ENCODE measurements at places on chromosomes 4 and X. TPM values are rescaled to one million over a fixed set of nuclear protein-coding genes. Genes with fewer than 3 reads are reported as not detected.

Gene HTN3
- not detected for total RNA-seq

GRCh38 chr4:148442832-148443511 lies 758 bp upstream of the NR3C2 start:
- DNase-seq = no peak

DNA sequence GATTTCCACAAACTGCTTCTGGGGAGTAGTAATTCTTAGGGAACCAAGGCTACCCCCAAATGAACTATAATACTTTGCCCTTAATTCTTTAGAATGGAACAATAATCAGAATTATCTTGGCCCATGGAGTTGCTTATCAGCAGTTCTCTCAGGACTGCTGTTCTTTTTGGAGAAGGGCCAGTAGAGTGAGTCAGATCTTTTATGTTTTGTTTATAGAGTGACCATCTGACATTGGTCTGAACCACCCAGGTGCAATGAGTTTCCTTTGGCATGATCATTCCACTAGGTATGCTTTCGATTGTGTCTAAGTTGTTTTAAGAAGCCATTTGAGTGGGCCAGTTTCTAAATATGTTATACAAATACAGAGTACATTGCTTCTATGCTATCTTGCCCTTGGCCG lies 31.8 kb downstream of the PRRG1 start:
- DNase-seq = no peak

DNA sequence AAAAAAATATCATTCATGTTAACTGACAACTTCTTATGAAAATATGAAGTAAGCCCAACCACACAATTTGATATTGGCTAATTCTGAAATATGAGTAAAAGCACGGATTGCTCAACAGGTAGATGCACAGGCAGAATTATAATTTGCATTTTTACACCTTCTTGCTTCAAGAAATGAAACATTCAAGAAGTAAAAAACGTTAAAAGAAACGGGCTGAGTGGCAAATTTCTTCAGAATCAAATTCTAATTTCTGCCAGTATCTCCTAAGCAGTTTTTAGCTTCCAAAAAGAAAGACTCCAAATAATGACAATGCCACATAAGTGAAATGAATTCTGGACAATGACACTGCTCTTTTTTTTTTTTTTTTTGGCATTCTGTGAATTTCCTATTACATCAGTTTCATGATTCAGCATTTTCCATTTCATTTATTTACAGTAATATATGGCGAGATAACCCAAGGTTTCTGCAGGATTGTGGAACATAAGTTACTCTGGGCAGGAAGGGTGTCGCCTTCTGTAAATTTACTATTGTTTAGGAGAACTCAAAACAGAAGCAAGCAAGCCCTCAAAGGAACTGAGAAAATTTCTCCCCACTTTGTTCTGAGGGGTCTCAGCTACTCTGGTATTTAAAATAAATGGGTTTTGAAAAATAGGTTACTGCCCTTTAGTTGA lies 1.4 kb downstream of the SEL1L3 start:
- no peak for DNase-seq

- DNase-seq = no peak
Observed at GRCh38 chrX:15856636-15857035, 2.0 kb upstream of the AP1S2 start.

Gene BMP3
- not detected for total RNA-seq

Gene AKAP4
- not detected for total RNA-seq

DNA sequence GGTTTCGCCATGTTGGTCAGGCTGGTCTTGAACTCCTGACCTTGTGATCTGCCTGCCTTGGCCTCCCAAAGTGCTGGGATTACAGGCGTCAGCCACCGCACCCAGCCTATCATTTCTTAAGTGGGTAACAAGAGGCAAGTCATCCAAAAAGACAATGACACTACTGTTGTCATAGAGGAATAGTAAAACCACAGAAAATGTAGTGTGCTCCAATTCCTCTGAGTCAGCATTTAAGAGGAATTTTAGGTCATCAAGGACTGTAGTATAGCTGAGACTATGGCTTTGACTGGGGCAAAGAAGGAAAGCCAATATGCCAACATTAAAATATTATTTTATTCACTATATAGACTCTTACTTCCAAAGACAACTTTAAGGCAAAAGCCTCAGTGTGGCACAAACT lies 48.4 kb downstream of the ATP8A1 start:
- DNase-seq = peak; percentile 42

GRCh38 chrX:1249101-1249887 lies 19.3 kb upstream of the CSF2RA start:
- DNase-seq = peak; percentile 86

DNA sequence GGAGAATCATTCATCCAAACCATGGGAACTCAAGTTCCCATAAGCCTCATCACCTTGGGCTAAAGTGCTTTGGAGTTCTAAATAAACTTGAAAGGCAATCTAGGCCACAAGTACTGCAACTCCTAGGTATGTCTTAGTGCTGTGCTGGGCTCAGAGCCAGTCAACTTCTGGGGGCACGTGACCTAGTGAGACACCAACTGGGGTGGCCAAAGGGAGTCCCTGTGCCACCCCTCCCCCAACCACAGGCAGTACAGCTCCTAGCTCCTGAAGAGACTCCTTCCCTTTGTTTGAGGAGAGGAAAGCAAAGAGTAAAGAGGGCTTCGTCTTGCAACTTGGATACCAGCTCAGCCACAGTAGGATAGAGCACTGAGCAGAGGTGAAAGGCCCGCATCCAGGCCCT lies 154.2 kb upstream of the IL1RAPL2 start:
- no peak for DNase-seq

Gene GRPEL1
- total RNA-seq = 106 TPM

GRCh38 chr4:154465085-154465484 lies 26.5 kb downstream of the DCHS2 start:
- DNase-seq = no peak

Gene SOWAHD
- total RNA-seq = 0.45 TPM

DNA sequence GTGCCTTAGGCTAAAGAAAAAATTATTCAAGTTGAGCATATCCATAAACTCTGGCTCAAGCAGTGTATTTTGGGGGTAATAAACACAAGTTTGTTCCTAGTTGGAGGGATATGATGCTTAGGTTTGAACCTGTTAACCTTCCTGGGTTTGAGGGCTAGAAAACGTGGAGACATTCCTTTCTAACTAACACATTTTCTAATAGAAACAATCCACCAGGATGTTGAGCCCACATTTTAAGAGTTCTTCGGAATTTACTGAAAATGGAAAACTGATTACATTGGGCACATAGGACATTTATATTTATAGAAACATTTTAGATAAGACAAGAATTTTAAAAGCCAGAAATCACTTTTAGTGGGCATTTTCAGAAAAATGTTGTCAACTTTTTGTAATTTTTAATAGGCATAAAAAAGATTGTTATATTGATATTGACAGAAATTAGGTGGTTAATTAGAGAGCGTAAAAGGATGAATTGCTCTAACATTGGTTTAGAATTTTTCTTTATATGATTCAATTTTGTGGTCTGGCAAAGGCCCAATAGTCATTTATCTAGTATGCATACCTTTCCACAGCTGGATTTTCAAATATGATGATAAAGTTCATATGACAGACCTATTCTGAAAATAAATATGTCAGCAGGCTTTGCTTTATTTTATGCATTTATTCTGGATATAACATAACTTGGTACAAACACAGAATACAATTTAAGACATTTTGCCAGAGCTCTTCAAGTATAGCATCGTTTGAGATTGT lies 49.2 kb downstream of the CEP44 start:
- no peak for DNase-seq

- peak; percentile 85 for DNase-seq
Observed at GRCh38 chr4:89303177-89303576, 4.4 kb downstream of the GPRIN3 start.
